Kidney tubule cell (primary cell): ENCODE measurements at places on chromosomes 5 and 9.

DNA sequence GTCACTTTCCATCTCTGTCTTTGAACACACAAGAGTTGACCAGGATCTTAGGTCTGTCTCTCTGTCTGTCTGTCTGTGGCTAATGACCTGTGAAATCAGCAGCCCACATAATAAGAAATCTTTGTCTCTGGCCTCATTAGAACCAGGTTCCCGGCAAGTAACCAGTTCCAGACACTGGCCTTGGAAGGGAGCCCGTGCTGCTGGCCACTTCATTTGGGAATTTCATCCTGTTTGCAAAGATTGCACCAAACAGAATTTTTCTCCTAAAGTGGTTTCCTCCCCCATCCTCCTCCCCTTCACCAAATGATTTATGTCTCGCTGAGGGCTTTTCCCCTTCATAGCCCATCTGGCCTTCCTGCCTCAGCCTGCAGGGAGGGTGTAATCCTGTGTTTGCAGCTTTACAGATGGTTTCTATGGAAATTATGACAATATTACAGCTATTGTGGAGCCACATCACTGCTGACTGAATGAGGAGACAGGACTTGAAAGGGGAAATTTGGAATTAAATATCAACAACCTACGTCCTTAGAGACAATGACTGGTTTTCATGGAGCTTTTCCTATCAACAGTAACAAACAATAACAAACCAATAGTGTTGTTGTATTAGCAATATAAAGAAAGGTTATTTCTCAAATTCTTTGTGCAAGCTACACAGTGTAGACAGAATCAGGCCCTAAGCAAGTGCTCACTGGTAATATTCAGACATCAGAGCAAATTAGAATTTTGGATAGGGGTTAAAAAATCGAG is 25.7 kb downstream of the DPYSL3 start:
- DNase-seq = peak; percentile 89

DNA sequence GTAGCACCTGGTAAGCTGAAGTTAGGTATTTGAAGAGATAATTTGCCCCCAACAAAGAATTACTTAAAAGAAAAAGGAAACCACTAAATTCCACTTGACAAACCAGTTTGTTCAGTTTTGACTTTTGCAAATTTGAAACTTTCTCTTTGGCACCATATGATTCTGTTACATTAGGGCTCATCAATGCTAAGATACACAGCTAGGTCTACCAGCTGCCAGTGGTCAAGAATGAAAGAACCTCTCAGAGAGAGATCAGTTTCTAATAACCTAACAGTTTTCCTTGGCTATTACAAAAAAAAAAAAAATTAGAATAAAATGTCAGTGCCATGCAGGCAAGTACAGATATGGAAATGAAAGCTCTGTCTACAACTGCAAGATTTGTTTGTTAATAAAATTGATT is 92.3 kb downstream of the CAAP1 start:
- no peak for DNase-seq

GRCh38 chr9:15612962-15613361 is 60.1 kb downstream of the CCDC171 start:
- no peak for DNase-seq

GRCh38 chr9:90943341-90943740 is 141.7 kb downstream of the SYK start:
- peak; percentile 32 for DNase-seq

DNA sequence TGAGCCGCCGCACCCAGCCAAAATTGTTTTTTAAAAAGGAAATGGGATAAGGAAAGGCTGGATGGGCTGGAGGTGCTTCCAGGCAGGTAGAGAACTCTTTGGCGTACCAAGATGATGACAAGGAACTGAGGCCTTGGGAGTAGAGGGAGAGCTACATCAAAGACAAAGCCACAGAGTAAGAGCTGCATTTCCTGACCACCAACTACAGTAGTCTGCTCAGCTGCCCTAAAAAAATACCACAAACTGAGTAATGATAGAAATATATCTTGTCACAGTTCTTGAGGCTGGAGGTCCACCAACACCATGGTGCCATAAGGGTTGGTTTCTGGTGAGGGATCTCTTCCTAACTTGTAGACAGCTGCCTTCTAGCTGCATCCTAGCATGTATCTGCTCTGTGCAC is 8.2 kb downstream of the OR1K1 start:
- no peak for DNase-seq

- DNase-seq = no peak
These were observed 96.4 kb upstream of the EDIL3 start for GRCh38 chr5:84480873-84481637.

DNA sequence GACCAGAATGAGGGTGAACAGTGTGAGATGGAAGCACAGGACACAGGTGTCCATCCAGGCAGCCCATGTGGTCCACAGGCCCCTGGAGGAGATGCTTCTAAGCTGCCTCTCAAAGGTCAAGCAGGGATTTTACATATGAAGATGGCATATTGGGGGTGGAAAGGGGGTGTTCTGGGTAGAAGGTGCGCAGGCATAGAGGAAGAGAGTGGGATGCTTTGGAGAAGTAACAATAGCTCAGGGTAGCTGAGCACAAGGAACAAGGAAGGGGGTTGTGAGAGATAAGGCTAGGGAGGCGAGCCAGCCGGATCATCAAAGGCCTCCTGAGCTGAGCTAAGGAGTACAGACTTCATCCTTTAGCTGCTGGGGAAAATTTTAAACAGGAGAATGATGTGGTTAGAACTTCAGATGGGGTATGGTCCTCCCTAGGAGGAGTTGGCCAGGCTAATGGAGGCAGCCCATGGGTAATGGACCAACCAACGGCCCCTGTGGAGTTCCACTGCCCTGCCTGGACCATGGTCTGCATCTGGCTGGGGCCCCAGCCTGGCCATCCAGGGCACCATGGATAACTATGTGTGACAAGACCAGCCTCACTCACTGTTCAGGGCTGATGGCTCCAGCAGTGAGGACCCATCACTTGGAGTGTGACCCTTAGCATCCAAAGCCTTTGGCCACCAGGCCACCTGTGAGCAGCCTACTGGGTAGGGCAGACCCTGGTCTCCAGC is 86.8 kb upstream of the TBC1D2 start:
- no peak for DNase-seq
